ENCODE measurements at places on chromosomes 5 and 9. TPM values are rescaled to one million over a fixed set of nuclear protein-coding genes. Genes with fewer than 3 reads are reported as not detected.
A peak's percentile ranks its signal among the peaks of the same experiment; 100 is the strongest.

- H3K4me1 ChIP-seq = no peaks in the 10 kb centered on the region
- no peak overlapping the region for H3K4me3 ChIP-seq
- H3K27me3 ChIP-seq = no peaks in the 10 kb centered on the region
- H3K27ac ChIP-seq = no peak overlapping the region
Measured at GRCh38 chr5:132195727-132196126, 31.9 kb downstream of the P4HA2 start.

DNA sequence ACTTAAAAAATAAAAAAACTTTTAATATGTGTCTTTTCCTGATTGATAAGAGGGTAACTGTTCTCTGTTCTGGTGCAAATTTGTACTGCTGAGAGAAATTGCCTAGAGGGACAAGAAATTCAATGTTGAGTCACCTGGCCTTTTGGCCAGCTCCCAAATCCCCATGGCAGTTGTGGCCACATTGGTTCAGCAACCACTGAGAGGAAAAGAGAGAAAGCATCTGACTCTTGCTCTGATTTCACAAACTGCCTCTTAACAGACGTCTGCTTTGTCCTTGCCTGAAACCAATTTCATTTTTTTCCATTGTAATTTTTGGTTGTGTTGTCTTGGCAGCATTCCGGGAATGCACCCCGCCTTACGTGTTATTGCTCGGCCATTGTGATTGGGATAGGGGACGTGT, 42.4 kb downstream of the NTRK2 start:
- H3K36me3 ChIP-seq = no peaks in the 10 kb centered on the region
- peaks cover 16% of the 10 kb centered on the region for H3K27me3 ChIP-seq
- H3K4me3 ChIP-seq = no peak overlapping the region
- no peaks in the 10 kb centered on the region for H3K4me1 ChIP-seq
- DNase-seq = no peak

GRCh38 chr9:23447166-23447565, 378.9 kb downstream of the ELAVL2 start:
- no peak for DNase-seq
- no peaks in the 10 kb centered on the region for H3K4me1 ChIP-seq
- H3K27ac ChIP-seq = no peak overlapping the region
- H3K4me3 ChIP-seq = no peak overlapping the region
- no peaks in the 10 kb centered on the region for H3K27me3 ChIP-seq

- no peak overlapping the region for H3K27ac ChIP-seq
- peaks cover 13% of the 10 kb centered on the region for H3K36me3 ChIP-seq
- H3K4me3 ChIP-seq = no peak overlapping the region
- no peaks in the 10 kb centered on the region for H3K27me3 ChIP-seq
- peaks cover 15% of the 10 kb centered on the region for H3K4me1 ChIP-seq
Measured at GRCh38 chr9:93612796-93613154, 36.4 kb downstream of the PHF2 start.

DNA sequence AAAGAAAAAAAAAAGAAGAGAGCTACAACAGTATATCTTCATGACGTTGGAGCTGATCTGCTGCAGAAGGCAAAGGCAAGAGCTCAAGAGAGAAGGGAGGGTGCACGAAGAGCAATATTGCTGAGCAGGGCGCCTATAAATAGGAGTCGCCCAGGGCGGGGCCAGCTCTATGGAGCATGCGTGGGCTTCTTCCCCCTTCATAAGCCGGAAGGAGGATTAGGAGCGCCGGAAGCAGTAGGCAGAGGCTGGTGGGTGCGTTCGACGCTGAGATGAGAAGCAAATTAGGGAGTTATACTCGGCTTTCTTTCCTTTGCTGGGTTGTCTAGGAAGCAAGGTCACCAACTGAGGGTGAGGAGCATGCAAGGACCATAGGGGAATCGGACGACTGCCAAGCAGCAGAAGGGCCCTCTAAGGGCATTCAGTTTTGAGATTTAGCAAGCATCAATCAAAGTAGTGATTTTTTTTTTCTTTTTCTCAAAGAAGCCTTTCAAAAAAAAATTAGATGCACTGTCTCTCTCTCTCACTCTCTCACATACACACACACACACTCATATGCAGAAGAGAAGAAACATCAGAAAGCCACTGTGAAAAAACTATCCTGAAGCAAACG, 496.7 kb downstream of the ENC1 start:
- H3K27ac ChIP-seq = no peak overlapping the region
- H3K36me3 ChIP-seq = no peaks in the 10 kb centered on the region
- H3K27me3 ChIP-seq = peaks cover 16% of the 10 kb centered on the region

The WDR41 gene
- polyA plus RNA-seq = 19.4 TPM

GRCh38 chr9:130021123-130021522, 21.9 kb downstream of the FNBP1 start:
- peaks cover 41% of the 10 kb centered on the region for H3K36me3 ChIP-seq
- H3K27ac ChIP-seq = peak overlapping the region; percentile 56
- DNase-seq = no peak

GRCh38 chr5:58156973-58157701, 302.7 kb downstream of the PLK2 start:
- no peak overlapping the region for H3K27ac ChIP-seq
- peaks cover 2% of the 10 kb centered on the region for H3K27me3 ChIP-seq
- no peaks in the 10 kb centered on the region for H3K36me3 ChIP-seq
- H3K4me1 ChIP-seq = no peaks in the 10 kb centered on the region
- H3K4me3 ChIP-seq = no peak overlapping the region

The FGF10 gene
- polyA plus RNA-seq = not detected

The TAF1L gene
- not detected for polyA plus RNA-seq

- H3K27ac ChIP-seq = no peak overlapping the region
- peaks cover 2% of the 10 kb centered on the region for H3K27me3 ChIP-seq
- no peak overlapping the region for H3K4me3 ChIP-seq
Measured at GRCh38 chr5:8521991-8522390, 653.0 kb downstream of the MTRR start.

DNA sequence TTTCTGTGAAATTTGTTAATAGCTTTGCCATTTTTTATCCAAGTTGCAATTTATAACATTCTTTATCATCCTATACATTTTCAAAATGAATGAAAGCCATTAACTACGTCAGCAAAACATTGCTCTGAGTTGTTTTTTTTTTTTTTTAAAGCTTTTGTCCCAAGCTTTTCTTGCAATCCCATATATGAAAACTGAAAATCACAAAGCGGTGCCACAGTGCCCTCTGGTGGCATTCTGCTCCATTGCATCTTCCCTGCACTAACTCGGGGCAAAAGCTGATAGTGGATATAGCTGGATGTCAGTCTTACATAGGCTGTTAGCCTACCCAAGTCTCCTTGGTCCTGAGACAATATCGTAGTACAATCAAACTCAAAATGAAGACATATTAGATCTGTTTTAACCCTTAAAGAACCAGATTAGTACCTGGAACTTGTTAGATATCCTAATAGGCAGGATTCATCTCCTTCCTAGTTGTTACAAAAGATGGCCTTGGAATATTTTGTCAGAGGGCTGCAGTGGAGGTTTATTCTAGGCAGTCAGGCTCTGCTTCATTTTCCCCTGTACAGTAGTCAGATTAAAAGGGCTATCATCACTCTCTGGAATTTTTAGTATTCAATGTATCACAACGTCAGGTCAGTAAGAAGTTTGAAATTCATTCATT, 669.9 kb downstream of the PTPRD start:
- no peak overlapping the region for H3K27ac ChIP-seq
- H3K27me3 ChIP-seq = no peaks in the 10 kb centered on the region
- no peak overlapping the region for H3K4me3 ChIP-seq
- peak; percentile 31 for DNase-seq
